ENCODE measurements at places on chromosomes 3 and 15.

GRCh38 chr3:9695345-9695744, 8.3 kb upstream of the CPNE9 start:
- no peak for DNase-seq
- H3K4me3 ChIP-seq = no peak overlapping the region
- no peaks in the 10 kb centered on the region for H3K4me1 ChIP-seq
- H3K27me3 ChIP-seq = no peaks in the 10 kb centered on the region

- H3K36me3 ChIP-seq = no peaks in the 10 kb centered on the region
- no peak overlapping the region for H3K4me3 ChIP-seq
- H3K27ac ChIP-seq = no peak overlapping the region
- no peaks in the 10 kb centered on the region for H3K4me1 ChIP-seq
- H3K27me3 ChIP-seq = no peaks in the 10 kb centered on the region
Observed at GRCh38 chr15:69275074-69275670, 23.5 kb upstream of the PAQR5 start.

DNA sequence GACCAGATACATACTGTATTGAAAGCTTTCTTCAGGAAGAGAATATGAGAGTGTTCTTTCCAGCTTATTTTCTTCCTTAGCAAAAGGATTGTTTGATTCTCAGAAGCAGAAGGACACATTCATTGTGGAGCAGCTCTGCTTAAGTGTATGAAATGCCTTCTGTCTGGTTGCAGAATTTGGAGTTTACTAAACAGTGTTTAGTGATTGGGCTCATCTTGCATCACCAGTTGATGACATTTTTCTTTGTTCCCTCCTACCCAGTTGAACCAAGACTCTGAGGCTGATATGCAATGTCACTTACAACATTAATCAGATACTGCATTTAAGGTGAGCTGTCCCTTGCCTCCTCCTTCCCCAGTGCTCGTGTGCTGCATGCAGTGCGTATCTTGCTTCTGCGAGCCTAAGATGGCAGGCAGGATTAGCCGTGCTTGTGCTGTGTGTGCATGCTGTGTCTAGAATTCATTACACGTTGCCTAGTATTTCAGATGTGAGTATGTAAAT, 18.4 kb downstream of the ZBTB38 start:
- H3K4me3 ChIP-seq = no peak overlapping the region
- H3K4me1 ChIP-seq = peaks cover 15% of the 10 kb centered on the region
- no peaks in the 10 kb centered on the region for H3K27me3 ChIP-seq
- DNase-seq = no peak
- peak overlapping the region; percentile 33 for H3K27ac ChIP-seq
- no peaks in the 10 kb centered on the region for H3K36me3 ChIP-seq

DNA sequence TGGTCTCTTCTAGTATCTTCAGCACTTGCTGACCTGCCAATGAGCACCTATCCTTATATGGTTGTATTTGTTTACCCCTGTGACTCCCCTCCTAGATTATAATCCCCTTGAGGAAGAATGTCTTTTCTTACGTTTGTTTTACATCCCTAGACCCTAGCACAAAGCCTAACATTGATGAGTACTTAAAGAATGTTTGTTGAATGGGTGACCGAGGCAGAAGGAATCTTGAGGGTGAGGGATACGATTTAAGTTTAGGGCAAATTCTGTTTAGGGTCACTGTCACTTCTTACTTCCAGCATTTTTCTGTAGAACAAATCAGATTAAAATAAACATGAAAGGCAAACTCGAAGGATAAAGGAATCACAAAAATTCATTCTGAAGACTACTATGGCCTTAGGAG, 80.9 kb upstream of the FAM98B start:
- DNase-seq = no peak
- no peaks in the 10 kb centered on the region for H3K27me3 ChIP-seq
- no peak overlapping the region for H3K27ac ChIP-seq
- no peak overlapping the region for H3K4me3 ChIP-seq
- H3K4me1 ChIP-seq = no peaks in the 10 kb centered on the region
- no peaks in the 10 kb centered on the region for H3K36me3 ChIP-seq

DNA sequence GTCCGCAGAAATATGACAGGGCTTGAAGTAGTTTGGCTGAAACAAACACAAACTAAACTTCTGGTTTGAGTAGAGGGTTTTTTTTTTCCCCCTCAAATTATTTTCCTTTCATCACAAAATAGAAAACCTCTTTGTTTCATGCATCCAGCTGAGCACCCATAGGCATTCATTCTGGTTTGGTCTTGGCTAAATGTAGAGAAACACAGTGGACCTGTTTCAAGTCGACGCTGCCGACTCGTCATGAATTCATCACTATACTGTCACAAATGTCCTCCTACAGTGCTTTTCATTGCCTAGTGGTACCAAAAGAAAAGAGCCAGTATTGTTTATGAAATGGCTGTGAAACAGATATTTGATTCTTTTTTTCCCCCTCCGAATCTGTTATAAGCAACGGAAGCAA, 52.4 kb upstream of the GYG1 start:
- DNase-seq = no peak
- H3K4me3 ChIP-seq = no peak overlapping the region
- no peaks in the 10 kb centered on the region for H3K27me3 ChIP-seq
- no peaks in the 10 kb centered on the region for H3K36me3 ChIP-seq
- no peak overlapping the region for H3K27ac ChIP-seq

DNA sequence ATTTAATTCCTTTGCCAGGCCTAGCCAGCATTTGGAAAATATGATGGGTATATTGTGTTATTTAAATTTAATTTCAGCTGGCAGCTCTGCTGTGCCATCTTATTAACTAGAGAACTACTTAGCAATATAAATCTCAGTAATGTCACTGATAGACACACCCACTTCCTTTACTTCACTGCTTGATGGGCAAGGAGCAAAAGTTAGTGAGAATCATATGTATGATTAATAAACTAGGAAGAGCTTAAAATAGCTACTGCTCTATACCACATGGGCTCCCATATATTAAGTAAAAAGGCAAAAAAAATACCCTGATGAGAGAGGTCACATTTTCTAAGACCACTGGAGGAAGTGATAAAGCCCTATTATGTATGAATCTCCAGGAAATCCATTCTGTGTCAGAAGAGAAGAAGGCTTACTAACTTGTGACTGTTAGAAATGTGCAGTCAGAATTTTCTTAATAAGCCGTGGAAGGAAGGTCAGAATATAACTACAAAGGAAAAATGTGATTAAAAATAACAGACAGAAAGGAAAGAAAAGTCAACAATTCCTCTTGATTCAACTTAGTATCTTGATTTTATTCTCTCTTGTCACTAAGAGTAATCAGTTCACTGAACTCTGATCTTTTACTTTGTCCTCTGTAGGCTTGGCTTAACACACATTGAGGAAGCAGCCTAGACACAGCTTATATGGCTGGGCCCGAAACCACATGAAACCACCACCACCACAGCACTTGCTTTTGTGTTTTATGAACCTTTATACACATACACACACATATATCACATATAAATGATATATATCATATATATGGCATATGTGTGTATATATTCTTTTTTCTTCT, 1233.9 kb upstream of the ALCAM start:
- H3K36me3 ChIP-seq = no peaks in the 10 kb centered on the region
- no peak for DNase-seq
- no peaks in the 10 kb centered on the region for H3K27me3 ChIP-seq
- H3K27ac ChIP-seq = no peak overlapping the region

Measured in CD4-positive, alpha-beta memory T cell (primary cell).